Stimulated activated CD8-positive, alpha-beta memory T cell treated with anti-CD3 and anti-CD28 coated beads, Interleukin-7, amount 100 ng/mL, for 1 hour (primary cell): ENCODE measurements at places on chromosomes 7 and 10.

DNA sequence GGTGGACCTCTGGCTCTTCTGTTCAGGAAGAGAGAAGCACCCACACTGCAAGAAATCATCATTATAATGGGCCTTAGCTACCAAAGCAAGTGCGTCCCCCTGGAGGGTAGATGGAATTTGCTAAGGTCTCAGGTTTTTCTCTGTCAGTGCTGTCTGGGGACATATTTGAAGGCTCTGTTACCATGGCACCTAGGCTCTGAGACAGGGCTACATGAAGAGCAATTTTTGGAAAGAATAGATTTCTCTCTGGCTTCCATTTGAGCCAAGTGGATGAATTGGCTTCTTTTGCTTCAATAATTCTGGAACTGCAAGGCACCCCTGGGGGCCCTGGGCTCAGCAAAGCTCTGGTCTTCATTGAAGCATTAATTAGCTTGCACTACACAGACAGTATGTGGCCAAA lies 349.1 kb upstream of the GALNT17 start:
- DNase-seq: no peak

DNA sequence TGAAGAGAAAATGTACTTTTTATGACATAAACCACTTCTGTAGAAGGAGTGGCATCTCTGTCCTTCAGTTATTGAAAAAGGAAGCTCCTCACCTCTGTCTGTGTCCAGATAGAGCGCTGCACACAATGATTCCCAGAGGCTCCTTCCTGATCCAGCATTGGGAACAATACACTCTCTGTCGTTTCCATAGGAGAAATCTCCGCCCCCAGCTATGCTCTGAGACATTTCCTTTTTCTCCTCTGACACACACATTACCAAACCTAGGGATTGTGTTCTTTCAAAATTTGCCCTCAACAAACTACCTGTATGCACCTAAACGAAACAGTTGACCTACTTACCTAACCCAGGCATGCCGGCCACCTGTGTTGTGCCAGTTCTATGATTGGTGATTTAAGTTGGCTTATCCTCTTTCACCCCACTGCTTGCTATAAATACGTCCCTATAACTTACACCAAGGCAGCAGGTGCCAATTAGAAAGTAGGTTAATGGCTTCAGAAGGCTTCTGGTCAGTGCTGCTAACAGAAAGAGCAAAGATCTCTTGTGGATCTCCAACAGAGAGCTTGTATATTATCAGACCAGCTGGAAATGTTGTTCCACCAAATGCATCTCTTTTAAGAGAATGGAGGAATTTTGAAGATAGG lies 140.1 kb upstream of the JCAD start:
- DNase-seq: no peak

DNA sequence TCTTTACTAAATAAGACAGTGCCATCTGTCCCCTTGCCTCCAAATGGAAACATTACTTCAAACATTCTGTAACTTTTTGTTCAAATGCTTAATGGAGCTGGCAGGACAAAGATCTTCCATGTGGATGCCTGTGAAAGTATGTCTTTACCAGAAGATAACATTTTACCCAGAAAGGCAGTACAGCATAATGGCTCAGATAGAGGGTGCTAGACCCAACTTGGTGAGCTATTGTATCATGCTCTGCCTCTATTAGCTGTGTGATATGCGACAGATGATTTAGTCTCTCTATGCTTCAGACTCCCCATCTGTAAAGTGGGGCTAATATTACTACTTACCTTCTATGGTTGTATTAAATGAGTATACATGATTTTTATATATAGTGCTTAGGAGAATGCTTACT lies 8.8 kb upstream of the SMKR1 start:
- DNase-seq: no peak

GRCh38 chr10:98023024-98023423 lies 7.4 kb downstream of the CRTAC1 start:
- no peak for DNase-seq

DNA sequence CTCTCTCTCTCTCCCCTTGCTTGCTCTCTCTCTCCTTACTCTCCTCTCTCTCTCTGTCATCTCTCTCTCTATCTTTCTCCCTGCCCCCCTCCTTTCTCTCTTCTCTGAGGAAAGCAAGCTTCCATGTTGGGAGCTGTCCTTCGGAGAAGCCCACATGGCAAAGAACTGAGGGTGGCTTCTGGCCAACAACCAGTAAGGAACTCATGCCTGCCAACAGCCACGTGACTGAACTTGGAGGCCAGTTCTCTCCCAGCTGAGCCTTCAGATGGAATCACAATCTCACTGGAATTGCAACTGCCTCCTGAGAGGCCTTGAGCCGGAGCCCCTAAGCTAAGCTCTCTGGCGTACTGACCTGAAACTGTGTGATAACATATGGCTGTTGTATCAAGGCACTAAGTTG lies 12.0 kb upstream of the DHTKD1 start:
- DNase-seq: no peak

DNA sequence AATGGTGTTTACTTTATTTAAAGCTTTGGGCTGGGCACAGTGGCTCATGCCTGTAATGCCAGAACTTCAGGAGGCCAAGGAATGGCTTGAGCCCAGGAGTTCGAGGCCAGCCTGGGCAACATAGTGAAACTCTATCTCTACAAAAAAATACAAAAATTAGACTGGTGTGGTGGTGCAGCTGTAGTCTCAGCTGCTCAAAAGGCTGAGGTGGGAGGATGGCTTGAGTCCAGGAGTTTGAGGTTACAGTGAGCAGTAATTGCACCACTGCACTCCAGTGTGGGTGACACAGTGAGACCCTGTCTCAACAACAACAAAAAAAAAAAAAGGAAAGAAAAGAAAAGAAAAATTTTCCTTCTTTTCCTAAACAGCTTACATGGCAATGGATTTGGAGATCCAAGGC lies 22.0 kb downstream of the SLC16A9 start:
- no peak for DNase-seq

- no peak for DNase-seq
These were observed 19.1 kb upstream of the LEP start for GRCh38 chr7:128221929-128222403.

- no peak for DNase-seq
These were observed 531.8 kb downstream of the KCNMA1 start for GRCh38 chr10:77105761-77106221.

DNA sequence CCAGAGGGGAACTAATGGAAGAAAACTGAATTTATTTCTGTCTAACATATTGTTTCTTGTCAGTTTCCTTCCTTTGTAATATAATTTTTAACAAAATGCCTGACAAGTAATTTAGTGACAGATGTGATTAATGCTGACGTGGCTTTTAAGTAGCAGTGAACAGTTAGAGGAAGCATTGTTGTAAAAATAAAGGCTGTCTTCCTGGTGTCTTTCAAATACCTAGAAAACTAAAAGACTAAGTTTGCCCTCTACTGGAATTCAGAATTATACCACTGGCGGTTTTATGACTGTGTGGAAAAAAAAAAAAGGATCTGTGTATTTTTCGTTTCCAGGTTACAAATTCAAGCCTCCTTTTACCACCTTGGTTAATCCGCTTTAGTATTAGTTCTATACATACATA lies 217.1 kb upstream of the DPP6 start:
- no peak for DNase-seq

DNA sequence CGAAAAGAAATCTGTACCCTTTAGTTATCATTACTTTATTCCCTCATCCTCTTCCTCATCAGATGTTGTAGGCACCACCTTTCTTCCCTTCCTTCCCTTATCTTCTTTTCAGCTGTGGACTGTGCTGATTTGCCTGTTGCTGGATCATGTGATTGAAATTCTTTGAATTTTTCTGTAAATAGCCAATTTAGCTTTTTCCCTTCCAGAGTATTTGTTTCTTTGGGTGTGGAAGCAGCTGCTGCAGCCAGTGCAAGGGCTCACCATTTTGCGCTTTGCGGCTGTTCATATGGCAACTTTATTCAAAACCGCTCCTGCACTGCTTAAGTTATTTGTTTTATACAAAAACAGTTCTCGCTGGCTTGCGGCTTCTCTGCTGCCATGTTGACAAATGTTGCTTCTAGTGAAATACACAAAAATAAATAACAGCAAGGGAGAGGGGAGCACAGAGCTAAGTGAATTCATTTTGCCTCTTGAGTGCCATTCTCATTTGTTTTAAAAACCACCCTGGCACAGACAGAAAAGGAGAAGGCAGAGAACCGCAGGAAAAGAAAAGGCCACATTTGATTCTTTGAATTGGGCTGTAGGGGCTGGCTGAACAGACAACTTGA lies 151.2 kb downstream of the AUTS2 start:
- DNase-seq: no peak

DNA sequence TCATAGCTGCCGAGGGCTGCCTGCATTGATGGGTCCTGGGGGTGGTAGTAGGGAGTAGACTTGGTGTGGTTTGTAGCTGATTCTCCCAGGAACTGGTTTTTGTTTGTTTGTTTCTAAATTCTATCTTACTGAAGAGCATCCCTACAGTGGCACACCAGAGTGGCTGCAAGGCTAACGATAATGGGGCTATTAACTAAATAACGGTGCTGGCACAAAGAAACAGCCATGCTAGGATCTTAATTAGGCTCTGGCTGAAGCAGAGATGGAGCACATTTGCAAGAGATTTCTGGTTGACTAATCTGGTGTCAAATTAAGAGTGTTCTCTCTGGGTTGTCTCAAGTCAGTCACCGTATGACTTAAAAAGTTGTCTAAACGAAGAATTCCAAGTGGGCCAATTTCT lies 590.0 kb downstream of the NRG3 start:
- DNase-seq: no peak

DNA sequence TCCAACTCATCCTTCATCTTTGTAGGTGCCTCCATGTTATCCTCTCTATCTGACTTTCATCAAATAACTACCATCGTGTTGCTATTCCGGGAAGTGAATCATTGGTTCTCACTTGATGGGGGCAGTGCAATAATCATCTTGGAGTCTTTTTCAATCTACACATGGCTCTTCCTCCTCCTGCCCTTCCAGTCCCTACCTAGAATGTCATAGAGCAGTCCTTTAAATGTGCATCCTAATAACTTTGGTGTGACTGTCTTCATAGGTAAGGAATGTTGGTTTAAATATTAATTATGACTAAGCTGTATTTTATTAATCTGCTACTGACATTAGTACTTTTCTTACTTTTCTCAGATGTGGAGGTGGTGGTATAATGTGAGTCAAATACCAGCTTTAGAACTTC lies 8.4 kb upstream of the CDK14 start:
- no peak for DNase-seq

DNA sequence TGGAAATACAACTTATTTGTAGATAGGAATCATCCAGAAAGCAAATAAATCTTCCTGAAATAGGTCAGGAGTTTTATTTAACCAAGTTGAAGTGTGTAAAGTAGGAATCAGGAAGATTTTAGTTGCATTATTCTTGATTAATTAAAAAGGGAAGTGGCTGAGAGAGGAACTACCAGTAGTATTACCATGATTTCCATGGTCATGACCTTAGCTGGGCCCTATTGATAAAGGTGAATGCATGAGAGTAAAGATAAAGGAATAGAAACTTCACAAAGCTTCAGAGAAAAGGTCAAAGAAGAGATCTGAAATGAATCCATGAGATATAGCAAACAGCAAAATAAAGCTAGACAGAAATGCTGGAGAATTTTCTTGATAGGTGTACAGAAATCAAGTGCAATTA lies 46.2 kb upstream of the DLX6 start:
- no peak for DNase-seq

GRCh38 chr10:19928936-19929335 lies 112.7 kb downstream of the PLXDC2 start:
- DNase-seq: no peak

GRCh38 chr7:155170331-155170730 lies 100.2 kb downstream of the HTR5A start:
- DNase-seq: no peak
